ENCODE measurements at places on chromosomes 11 and 22.

GRCh38 chr11:8234425-8234821 lies 29.3 kb downstream of the LMO1 start:
- no peak for DNase-seq

DNA sequence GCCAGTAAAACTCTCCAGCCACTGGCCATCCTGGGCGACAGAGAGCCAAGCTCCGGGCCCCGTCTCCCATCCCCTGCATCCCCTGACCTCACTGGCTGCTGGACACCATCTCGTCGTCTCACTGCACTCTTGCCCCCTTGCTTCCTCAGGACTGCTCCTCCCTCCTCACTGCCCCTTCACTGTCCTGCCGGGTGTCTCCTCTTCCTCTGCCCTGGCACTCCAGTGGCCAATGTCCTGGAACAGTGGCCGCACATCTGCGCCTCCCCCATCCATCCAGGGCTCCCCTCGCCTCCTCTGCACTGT lies 800.4 kb downstream of the BRD1 start:
- DNase-seq = no peak

- DNase-seq = no peak
Observed at GRCh38 chr11:2567026-2567671, 122.3 kb downstream of the KCNQ1 start.

DNA sequence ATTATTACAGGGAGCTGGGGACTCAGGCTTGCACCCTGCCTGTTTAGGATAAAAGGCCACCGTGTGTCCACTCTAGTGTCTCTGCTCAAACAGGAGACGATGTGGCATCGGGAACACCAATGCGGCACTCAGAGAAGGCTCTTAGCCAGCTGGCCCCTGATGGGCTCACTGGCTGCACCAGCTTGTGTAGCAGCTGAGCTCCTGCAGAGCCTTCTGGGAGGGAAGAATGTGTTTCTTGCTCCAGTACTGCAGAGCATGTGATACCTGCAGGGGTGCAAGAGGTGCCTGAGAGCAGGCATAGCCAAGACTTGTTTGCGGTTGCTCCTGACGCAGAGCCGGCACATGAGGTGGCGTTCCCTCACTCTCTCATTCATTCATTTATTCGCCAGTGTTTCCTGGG lies 44.4 kb upstream of the KCNQ1OT1 start:
- DNase-seq = no peak

- no peak for DNase-seq
Observed at GRCh38 chr11:134349109-134349801, 17.5 kb downstream of the GLB1L2 start.

DNA sequence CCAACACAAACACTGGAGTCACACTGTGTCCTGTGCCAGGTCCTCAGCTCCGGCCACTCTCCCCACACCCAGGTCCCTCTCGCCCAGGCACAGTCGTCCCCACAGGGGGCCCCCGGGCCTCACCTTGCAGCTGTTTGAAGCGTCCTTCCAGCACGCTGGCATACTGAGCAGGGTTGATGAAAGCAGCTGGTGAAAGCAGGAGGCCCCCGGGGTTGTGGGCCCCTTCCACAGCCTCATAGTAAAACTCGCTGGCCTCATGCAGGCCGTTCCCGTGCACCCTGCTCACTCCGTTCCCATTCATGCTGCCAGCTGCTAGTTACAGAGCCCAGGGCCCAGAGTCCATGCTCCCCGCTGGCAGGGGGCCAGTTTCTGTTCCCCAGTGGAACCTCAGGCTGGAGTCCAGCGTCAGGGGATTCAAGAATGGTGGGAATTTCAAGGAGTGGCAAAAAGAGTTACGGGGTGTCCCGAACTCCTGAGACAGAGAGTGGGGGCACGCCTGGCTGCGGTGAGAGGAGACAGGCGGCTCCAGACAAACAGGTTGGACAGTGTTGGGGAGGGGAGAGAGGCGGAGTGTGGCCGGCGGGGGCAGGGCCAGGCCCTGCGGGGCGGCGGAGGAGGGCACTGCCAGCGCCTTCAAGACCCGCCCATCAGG lies 10.6 kb downstream of the SPTBN2 start:
- DNase-seq = no peak

- DNase-seq = no peak
Observed at GRCh38 chr11:119778391-119779194, 49.6 kb upstream of the NECTIN1 start.

- peak; percentile 20 for DNase-seq
Observed at GRCh38 chr11:44950625-44951476, at the start of gene TP53I11. Gene TP53I11, minus strand, starts transcription at chr11:44950883. Its CDS starts 12,548 bp downstream, at chr11:44938335.

DNA sequence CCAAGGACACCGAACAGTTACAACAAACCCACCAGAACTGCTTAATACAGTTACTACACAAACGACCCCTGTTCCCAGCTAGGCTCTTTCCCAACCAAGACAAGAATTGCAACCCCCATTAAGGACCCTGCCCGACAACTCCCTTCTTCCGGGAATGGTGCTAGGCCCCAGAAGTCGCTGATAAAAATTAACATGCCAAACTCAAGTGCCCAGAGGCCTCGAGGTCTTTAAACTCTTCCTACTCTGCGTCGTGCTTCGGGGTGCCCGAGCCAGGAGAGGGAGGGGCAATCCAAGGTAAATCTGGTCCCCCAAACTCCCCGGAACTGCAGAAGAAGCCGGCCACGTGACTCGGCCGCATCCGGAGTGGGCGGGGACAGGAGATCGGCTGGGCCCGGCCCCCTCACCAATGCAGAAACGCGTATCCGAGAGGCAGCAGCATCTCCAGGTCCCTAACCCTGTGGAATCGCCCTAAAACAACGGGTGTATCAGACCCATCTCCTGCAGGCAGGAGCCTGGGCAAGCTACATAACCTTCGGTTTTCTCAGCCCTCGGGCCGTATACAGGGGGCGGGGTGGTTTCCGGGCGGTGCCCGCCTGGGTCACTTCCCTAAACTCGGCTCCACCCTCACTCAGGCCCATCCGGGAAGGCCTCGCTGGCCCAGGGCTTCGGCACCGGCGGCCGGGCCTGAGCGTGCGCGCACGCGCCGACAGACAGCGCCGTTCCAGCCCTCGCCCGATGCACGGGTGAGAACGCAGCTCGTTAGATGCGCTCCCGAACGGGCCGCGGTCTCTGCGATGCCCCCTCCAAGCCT lies 1.1 kb downstream of the CFL1 start:
- no peak for DNase-seq

GRCh38 chr11:117410861-117411710 lies 83.4 kb downstream of the CEP164 start:
- no peak for DNase-seq

- no peak for DNase-seq
Observed at GRCh38 chr11:28209906-28210305, 101.7 kb downstream of the METTL15 start.

- DNase-seq = no peak
Observed at GRCh38 chr11:119433358-119433725, 10.4 kb upstream of the THY1 start.

DNA sequence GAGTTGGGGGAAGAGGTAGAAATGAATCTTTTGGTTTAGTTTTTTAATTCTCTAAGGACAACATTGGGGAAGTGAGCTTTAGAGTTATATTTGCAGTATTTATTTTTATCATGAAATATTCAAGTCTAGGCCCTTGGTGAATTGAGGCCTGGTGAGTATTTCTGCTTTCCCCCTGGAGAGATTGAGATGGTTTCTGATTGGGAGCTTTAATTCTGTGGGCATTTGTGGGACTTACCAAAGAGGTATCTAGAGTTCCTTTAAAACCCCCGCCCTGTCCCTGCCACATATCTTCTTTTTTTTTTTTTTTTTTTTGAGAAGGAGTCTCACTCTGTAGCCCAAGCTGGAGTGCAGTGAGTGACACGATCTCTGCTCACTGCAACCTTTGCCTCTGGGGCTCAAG lies 9.6 kb downstream of the ACO2 start:
- DNase-seq = no peak

- DNase-seq = no peak
Observed at GRCh38 chr22:45717789-45718188, 46.2 kb downstream of the ATXN10 start.

- no peak for DNase-seq
Observed at GRCh38 chr11:31139479-31139878, 230.1 kb downstream of the DCDC1 start.

- DNase-seq = no peak
Observed at GRCh38 chr11:10305964-10306918, 1.4 kb downstream of the ADM start.

GRCh38 chr11:12973528-12974181 lies 35.5 kb upstream of the RASSF10 start:
- no peak for DNase-seq

DNA sequence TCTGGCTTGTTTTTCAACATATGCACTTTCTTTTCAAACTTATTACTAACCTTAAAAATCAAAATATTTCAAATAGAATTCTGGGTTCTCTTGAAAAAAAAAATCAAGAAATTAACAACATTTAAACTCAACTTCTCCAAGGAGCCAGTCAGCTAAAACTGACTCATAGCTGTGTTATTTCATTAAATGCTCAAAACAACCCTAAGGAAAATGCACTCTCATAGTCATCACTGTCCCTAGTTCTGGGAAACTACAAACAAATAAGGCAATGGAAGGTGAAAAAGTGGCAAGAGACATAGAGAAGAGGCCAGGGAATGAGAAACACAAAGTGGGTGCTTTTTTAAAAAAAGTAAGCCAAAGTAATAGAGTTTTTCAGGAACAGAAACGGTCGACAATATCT lies 4.1 kb upstream of the ARHGAP20 start:
- DNase-seq = no peak

GRCh38 chr22:49229483-49230193 lies 598.0 kb downstream of the BRD1 start:
- no peak for DNase-seq

GRCh38 chr11:33557201-33557600 lies 143.4 kb downstream of the C11orf91 start:
- DNase-seq = no peak

- DNase-seq = no peak
Observed at GRCh38 chr11:11036185-11036847, 178.5 kb upstream of the ZBED5 start.

DNA sequence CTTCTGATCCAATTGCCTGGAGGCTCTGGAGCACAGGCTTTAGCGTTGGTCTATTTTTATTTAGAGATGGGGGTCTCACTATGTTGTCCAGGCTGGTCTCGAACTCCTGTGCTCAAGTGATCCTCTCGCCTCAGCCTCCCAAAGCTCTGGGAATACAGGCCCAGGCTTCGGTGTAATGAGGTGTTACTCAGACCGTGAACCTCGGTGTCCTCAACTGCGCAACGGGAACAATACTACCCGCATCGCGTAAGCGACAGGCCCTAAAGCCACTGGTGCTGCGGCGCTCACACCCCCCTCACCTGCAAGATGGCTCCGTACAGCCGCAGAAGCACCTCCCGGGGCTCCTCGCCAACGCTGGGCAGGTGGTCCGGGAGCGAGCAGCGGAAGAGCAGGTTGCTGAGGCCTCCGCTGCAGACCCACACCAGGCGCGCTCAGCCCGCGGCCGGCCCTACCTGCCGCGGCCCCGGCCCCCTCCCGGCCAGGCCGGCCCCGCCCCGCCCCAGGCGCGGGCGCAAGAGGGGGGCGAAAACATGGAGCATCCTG lies 628 bp downstream of the CHKB start:
- DNase-seq = no peak

- no peak for DNase-seq
Observed at GRCh38 chr22:18005201-18005926, 19.0 kb downstream of the MICAL3 start.

GRCh38 chr22:43852573-43853327 lies 9.6 kb downstream of the SULT4A1 start:
- no peak for DNase-seq

GRCh38 chr11:16356761-16357393 lies 531 bp upstream of the SOX6 start:
- DNase-seq = no peak

DNA sequence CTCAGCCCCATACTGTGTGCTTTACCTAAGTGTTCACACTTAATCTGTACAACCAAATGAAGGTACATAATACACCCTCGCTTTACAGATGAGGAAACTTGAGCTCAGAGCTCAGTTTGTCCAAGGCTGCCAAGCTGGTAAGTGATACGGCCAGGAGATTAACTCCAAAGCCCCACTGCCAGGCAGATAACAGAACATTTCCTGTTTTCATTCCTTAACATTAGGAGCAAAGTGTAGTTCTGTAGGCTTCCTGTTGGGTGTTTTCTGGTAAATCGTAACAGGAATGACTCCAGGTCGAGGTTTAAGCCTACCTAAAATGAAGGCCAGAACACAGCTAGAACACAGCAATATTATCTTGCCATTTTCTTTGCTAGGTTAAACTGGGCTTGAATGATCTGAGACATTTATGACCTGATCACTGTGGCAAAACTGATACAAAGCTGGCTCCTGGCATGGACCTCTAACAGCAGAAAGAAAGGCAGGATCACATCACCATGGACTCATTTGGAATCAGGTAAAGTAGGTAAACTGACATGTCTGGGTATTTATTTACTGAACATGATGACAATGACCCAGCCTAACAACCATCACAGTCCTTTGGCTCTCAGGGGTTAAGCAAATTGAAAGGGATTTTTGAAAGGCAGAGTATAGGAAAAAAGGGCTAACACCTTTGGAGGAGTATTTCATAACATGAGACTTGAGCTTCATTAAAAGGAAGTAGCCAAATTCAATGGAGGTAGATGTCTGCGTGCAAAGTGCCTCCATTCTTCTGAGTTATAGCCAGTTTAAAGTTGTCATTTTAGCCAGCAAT lies 3.9 kb upstream of the NUP50 start:
- DNase-seq = no peak

DNA sequence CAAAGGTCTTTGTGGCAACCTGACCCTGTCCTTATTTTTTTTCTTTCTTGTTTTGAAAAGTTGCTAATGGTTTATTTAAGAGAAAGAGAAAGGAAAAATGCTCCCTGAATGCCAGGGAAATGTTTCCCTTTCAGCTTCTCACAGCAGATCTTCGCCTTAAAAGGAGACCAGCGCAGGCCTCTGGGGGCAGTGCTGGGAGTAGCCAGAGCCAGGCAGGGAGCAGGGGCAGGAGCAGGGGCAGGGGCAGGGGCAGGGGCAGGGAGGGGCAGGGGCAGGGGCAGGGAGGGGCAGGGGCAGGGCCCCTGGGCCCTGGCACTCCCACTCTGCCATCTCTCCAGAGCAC lies 5.1 kb downstream of the MOB2 start:
- no peak for DNase-seq

DNA sequence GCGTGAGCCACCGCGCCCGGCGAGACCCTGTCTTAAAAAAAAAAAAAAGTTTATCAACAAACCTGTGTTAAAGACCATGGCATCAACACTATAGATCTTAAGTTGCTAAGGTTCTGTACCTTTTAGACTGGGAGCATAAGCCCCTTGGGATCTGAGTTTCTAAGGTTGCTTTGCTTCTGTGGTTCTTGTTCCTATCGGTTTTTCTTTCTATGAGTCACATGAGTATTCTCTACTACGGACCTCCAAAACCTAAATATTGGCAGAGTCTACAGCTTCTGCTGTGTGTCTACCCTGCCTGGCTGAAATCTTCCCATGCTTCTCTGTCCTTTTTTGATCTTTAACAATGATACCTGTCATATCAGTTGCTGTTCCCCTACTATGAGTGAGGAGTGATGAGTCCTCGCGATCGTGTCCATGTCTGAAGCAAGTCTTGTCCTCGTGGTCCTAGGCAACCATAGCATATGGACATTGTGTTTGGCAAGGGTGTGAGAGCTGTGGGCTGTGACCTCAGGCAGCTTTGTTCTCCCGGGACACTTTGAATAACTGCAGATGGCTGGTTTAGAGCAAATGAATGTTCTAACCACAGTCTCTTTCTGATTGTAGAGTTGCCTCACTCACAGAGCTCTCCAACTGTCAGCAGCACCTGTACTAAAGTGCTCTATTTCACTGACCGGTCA lies 9.0 kb upstream of the DLAT start:
- DNase-seq = peak; percentile 30

- DNase-seq = no peak
Observed at GRCh38 chr11:5818245-5818886, 9.6 kb downstream of the OR52N2 start.

- no peak for DNase-seq
Observed at GRCh38 chr11:34886609-34887008, 29.6 kb downstream of the APIP start.

Data from GM18507 (cell line).